ENCODE measurements at places on chromosomes 12 and 14.
A peak's percentile ranks its signal among the peaks of the same experiment; 100 is the strongest.

DNA sequence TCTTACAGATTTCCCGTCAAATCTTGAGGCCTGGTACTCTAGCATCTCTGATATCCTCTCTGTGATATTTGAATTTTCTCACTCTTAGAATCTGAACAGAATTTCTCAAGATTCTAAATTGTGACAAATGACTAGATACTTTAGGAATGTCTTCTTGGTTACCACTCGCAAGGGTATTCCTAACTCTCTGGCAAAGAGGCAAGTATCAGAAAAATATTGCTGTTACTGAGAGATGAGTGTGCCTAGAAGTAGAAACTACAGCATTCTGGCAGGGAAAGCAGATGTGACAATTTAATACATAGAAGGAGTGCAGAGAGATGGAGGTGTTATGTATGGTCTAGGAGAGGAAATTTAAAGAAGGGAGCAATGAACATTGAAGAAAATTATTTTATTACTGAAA is 467.8 kb downstream of the LRIG3 start:
- no peak for DNase-seq

- no peak for DNase-seq
These were observed 181.3 kb downstream of the CCDC59 start for GRCh38 chr12:82176761-82177490.

- no peak for DNase-seq
These were observed 46.9 kb downstream of the BTG1 start for GRCh38 chr12:92098594-92099380.

DNA sequence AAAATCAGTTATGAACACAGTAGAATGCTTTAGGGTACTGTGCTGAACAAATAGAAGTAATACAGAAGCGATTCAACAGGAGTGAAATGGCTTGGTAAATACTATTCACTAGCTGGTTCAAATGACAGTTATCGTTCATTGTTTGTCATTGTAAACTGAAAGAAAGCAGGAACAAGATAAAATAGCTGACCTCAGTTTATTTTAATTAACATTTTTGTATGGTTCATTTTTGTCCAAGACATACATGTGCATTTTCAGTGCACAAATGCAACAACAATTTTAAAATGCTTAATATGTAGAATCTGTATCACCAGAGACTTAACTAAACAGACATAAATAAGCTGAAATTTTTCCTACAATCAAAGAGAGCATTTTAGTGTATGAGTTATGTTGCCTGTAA is 49.9 kb downstream of the ALX1 start:
- DNase-seq = no peak

DNA sequence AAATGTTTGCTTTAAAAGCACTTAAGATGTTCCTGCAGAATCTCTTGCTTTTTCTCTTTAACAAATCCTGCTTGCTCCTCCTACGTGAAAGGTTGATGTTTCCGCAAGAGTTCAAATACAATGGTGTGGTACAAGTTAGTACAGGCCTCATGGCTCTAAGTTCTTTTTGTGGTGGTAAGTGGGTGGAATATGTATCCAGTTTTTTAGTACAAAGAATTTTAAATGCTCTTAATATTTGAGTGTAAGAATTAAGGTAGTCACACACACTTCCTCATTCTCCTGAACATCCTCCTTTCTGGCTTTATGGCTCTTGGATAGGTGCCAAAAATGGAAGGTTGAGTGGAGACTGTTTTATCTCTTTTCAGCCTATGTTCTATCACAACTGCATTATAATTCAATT is 1.8 kb downstream of the OTOGL start:
- no peak for DNase-seq

GRCh38 chr12:113149361-113150150 is at the start of gene CFAP73:
CFAP73 (plus strand) TSS chr12:113149724; CDS start chr12:113149858, 134 bp downstream.
- peak; percentile 77 for DNase-seq

GRCh38 chr14:100536721-100537445 is 50.3 kb downstream of the BEGAIN start:
- DNase-seq = no peak

GRCh38 chr12:43154498-43155045 is 397.4 kb downstream of the ADAMTS20 start:
- DNase-seq = no peak

DNA sequence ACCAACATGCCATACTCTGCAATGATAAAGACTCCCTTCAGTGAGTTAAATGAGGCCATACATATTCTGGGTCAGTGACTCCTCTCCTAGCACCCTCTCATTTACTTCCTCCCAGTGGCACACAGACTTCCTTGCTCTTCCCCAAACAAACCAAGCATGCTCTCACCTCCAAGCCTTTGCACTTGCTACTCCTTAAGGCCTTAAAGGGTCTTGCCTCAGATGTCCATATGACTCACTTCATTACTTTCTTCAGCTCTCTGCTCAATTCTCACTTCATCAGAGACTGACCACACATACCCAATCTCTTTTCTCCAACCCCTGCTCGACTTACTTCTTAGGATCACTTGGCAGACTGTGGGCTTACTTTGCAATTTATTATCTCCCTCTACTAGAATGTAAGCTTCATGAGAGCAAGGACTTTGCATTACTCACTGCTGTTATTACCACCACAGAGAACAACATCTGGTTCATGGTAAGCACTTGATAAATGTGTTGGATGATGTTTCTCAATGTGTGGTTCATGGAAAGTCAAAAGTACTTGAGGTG is 22.8 kb downstream of the DDX24 start:
- no peak for DNase-seq

DNA sequence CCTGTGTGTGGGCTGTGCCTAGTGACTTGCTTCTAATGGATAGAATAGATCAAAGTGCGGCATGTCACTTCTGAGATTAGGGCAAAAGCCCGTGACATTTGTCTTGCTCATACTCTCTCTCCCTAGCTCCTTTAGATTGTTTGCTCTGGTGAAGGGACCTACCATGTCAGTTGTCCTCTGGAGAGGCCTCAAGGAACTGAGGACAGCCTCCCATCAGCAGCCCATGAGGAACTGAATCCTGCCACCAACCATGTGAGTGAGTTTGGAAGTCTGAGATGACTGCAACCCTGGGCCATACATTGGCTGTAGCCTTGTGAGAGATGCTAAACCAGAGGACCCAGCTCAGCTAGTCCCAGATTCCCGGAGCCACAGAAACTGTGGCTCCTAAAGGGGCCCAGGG is 101.6 kb upstream of the ESRRB start:
- DNase-seq = no peak

GRCh38 chr14:61564618-61565091 is 130.7 kb upstream of the HIF1A start:
- DNase-seq = no peak

All from NCI-H524 (cell line).